NCI-H2171 (cell line): ENCODE measurements at places on chromosomes 13 and 19.
A peak's percentile ranks its signal among the peaks of the same experiment; 100 is the strongest.

GRCh38 chr19:57016076-57016475 lies 103.7 kb upstream of the USP29 start:
- DNase-seq = no peak

DNA sequence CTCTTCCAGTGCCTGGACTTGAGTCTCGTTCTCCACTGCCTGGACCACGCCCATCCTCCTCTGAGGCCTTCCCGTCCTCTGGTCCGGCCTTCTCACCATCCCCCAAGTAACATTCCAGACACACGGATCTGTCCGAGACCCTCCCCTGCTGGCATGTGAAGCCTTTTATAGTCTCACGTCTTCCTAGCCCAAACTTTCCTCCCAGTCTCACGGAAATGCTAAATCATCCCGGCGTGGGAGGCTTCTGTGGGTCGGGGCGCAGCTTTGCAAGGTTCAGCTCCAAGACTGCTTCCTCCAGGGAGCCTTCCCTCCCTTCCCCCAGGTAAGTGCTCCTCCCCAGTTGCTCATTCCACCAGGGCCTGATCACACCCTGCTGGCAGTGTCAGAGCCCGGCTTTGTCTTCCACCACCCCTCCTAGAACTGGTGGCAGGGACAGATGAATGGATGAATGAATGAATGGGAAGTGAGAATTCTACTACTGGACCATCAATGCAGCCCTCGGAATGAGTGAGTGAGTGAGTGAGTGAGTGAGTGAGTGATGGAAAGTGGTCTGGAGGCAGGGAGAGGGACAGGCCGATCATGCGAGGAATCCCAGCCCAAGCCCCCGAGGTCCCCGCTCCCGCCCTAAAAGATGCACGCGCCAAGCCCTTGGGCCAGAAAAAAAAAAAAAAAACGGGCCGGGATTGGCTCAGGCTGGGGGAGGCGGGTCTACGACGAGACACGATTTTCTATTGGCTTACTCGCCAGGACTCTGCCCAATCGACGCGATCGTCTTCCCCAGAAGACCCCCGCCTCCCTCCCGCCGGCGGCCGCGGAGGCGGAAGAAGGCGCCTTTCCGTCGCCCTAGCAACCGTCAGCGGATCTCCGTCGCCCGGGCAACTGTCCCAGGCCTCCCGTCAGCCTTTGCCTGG lies 9.3 kb downstream of the EPHX3 start:
- peak; percentile 91 for DNase-seq

- DNase-seq = no peak
Observed at GRCh38 chr13:48446464-48446863, 33.6 kb upstream of the LPAR6 start.

- no peak for DNase-seq
Observed at GRCh38 chr13:104021806-104022397, 955.7 kb upstream of the SLC10A2 start.
